Eye (tissue), 1 donor: ENCODE measurements at places on chromosomes 4 and X.

DNA sequence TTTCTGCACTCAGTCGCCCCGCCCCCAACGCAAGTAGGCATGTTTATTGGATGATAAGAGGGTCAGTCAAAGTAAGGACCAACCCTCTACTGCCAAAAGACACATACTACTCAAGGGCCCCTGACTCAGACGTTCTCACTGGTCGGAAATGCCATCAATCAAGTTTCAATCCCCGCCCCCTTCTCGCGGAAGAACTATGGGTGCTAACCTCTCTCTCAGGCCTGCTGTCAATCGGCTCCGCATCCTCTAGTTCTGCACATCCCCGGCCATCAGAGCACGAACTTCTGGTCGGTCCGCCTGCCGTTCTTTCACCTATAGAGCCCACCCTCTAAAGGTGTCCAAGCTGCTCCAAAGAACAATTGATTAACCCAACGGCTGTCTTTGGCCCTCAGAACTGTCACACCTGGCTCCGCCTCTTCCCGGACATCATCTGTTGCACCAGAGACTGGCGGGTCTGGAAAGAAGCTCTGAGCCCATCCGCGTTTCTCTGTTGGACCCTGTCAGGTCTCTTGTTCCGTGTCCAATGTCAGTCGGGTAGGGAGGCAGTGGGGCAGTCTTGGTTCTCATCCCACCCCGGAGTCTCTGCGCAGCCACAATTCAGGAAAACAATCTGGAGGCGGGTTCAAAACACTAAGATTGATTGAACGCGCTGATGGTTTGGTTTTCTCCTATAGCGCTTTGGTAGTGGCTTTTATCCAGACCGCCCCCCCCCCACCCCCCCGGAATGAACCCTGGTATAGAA, 15.2 kb downstream of the NDUFB11 start:
- DNase-seq = peak; percentile 98

- no peak for DNase-seq
Observed at GRCh38 chrX:63299596-63299995, 51.5 kb downstream of the SPIN4 start.

DNA sequence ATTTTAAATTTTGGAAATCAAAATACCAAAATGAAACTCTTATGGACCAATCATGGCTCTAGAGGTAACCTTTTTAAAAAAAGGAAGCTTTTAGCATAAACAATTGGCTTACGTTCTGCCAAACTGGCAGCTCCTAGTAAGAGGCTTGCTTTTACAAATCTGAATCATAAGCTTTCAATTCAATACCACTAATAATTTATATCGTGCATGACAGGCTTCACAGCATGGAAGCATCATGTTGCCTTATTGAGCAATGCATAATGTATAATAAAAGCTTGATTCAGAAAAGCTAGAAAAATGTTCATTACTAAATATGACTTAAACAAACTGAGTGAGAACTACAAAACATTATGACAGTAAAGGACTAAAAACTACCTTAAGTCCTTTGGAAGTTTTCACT, 280.9 kb downstream of the IQCM start:
- DNase-seq = peak; percentile 28

- no peak for DNase-seq
Observed at GRCh38 chrX:2954541-2954940, 25.4 kb upstream of the ARSD start.

DNA sequence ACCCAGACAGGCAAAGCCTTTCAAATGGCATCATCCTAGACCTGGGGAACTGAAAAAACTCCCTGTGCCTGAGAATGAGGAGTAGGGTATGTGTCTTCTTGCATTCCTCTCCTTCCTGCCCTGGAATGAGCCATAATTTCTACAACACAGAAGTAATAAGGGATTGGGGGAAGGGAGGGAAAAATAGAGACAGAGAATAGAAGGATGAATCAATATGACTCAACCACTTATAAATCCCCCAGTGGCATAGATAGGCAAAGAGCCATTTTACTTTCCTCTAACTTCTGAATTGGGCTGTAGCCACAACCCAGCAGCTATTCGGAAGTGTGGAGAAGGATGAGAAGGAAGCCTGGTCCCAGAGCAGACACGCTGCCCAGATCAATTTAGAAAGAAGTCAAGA, 99.9 kb downstream of the NHS start:
- no peak for DNase-seq

DNA sequence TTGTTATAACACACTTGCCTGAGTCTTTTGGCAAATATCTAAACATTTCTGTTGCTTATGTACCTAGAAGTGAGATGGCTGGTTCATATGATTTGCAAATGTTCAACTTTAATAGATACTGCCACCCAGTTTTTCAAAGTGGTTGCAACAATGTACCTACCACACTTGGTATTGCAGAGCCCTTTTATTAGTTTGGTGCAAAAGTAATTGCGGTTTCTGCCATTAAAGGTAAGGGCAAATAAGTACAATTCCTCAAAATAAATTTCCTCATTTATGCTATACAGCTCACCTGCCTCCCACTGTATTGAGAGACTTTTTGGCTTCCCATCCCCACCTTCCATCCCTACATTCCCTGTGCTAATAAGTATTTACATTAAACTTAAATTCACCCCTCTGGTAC, 47.7 kb upstream of the COL25A1 start:
- no peak for DNase-seq

DNA sequence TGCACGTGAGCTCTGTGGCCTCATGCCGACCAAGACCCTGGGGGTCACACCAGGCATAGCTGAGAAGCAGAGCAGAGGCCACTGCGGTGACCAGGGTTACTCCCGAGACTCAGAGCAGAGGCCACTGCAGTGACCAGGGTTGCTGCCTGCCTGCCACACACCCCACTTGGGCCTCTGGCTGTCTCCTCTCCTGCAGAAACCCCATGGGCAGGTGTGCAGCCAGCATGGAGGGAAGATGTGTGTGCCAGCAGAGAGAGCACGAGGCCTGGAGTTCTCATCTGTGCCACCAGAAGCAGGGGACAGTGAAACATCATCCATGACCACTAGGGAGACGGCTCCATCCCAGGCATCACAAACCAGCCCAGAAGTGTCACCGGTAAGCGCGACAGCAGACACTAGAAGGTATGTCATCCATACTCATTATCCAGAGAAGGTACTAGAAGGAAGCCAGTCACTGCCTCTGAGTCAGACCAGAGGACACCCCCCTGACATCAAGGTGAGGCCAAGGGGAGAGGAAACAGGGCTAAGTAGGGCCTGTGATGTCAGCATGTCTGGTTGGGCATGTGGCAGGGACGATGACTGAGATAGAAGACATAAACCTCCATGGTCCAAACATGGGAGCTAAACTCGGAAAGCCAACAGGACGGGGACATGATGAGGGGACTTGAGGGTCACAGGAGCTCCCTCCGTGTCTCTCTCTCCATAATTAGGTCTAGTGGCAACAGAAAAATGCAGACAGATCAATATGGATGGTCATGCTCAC, 24.2 kb upstream of the SPON2 start:
- DNase-seq = no peak

DNA sequence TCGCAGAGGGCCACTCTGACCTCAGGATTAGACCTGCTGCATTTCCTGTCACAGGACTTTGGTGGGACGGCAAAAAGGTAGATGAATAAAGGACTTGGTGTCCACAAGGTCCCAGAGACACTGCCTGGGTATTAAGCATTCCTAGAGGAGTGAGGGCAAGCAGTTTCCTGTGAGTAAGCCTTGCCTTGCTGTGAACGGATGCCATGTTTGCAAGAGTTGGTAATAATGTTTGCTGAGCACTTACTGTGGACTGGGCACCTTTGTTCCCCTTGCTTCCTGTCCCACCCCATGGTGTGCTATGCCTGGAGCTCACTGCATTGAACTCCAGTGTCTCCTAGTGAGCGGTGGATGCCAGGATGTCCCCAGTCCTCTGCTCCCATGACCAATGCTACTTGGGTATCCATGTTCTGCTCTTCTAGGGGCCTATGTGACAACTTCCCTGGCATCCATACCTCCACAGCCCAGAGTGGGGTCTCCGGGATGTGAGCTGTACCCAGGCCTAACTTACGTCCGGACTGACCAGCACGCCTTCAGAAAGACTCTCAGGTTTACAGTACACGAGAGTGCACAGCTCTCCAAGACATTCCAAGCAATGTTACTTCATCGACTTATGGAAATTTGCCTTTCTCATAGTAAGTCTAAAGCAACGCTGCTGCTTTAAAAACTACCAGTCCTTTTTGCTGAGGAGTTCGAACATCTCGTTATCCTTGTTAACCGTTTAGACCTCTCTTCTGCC, 95.5 kb upstream of the MSX1 start:
- no peak for DNase-seq

GRCh38 chr4:101229116-101229515, 118.2 kb downstream of the PPP3CA start:
- no peak for DNase-seq

DNA sequence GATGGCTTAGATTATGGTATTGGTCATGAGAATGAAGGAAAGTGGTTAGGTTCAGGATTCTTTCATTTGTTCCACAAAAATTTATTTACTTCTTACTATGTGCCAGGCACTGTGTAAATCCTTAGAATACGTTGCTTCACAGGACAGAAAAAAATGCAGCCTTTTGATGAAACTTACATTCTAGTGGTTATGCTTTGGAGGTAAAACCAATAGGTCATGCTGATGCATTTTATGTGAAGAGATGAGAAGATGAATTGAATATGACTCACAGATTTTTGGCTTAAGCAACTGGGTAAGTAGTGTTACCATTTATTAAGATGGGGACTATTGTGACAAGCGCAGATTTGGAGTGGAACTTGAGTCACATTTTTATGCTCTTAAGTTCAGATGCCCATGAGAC, 165.3 kb downstream of the GLRA2 start:
- no peak for DNase-seq

- peak; percentile 56 for DNase-seq
Observed at GRCh38 chr4:34000356-34000755, 2244.0 kb downstream of the ARAP2 start.

GRCh38 chrX:42597481-42597880, 180.5 kb downstream of the PPP1R2C start:
- no peak for DNase-seq

- no peak for DNase-seq
Observed at GRCh38 chrX:118484216-118484903, 11.3 kb upstream of the DOCK11 start.

DNA sequence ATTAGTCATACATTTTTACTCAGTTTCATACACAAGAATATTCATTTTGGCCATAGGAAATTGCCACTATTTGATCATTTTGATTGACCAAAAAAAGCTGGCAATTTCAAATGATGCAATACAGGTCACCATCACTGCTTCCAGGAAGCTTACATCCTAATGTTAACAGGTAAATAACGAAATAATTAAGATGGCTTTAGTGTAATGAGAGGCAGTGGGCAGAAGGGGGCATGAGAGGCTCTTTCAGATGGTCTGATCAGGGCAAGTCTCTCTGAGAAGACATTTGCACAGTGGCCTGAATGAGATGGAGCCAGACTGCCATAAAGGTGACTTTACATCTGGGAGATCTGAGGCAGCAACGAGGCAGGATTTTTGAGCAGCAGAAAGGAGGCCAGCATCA, 170.7 kb downstream of the SLIT2 start:
- DNase-seq = peak; percentile 57

GRCh38 chr4:174273930-174274329, 9.5 kb downstream of the FBXO8 start:
- DNase-seq = no peak

- no peak for DNase-seq
Observed at GRCh38 chr4:93182722-93183121, 645.8 kb upstream of the ATOH1 start.

GRCh38 chrX:53724872-53725271, 38.4 kb upstream of the HUWE1 start:
- DNase-seq = no peak
